Fibroblast of lung (primary cell): ENCODE measurements at places on chromosomes 6 and 20. TPM values are rescaled to one million over a fixed set of nuclear protein-coding genes. Genes with fewer than 3 reads are reported as not detected.
A peak's percentile ranks its signal among the peaks of the same experiment; 100 is the strongest.

- no peak for DNase-seq
Observed at GRCh38 chr20:18589941-18590674, 2.3 kb downstream of the DTD1 start.

DNA sequence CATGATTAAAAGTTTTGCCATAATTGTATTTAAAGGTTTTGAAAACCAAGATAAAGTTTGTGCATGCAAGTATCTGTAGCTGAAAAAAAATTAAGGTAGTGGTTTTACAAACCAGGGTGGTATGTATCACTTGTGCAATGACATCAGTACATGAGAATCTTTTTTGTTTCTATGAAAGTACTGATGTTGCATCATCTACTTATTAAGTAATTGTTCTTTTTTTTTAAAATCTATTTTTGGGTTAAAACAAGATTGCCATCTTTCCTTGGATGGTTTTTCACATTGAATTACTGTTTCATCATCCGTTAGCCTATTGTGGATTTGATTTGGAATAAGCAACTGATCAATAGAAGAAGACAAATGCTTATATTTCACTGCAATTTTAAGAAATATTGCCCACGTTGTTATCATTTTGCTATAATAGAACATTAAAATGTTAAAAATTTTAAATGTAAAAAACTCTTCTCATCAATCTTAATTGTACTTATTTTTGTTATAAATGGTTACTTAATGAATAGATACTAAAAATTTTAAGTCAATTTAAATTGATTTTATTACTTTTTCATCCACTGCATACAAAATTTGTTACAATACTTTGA, 39.8 kb upstream of the TAGAP start:
- DNase-seq = peak; percentile 93

- DNase-seq = no peak
Observed at GRCh38 chr6:2760882-2761842, 4.0 kb upstream of the WRNIP1 start.

- no peak for DNase-seq
Observed at GRCh38 chr6:27667016-27667656, 194.2 kb upstream of the ZNF184 start.

DNA sequence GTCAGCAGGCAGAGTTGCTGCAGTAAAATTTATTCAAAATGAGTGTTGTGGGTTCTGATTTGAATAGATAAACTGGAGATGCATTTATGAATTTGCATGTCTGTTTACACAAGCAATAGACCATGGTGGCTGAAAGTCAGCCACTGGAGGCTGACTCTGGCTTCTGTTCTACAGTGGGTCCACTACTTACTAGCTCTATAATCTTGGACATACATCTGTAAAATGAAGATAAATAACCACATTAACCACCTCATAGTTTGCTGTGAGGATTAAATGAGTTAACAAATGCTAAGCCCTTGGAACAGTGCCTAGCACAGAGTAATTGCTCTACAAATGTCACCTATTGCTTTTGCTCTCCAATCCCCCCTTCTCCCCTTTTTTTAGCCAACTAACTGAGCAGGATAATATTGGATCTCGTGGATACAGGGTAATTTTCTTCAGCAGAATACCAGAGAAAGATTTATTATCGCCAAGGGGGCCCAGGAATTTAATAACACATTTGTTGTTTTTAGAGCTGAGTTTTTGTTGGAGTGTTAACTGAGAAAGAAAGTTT, 1.4 kb upstream of the PM20D2 start:
- no peak for DNase-seq

GRCh38 chr6:140812636-140813035, 1320.1 kb upstream of the GJE1 start:
- DNase-seq = peak; percentile 27

DNA sequence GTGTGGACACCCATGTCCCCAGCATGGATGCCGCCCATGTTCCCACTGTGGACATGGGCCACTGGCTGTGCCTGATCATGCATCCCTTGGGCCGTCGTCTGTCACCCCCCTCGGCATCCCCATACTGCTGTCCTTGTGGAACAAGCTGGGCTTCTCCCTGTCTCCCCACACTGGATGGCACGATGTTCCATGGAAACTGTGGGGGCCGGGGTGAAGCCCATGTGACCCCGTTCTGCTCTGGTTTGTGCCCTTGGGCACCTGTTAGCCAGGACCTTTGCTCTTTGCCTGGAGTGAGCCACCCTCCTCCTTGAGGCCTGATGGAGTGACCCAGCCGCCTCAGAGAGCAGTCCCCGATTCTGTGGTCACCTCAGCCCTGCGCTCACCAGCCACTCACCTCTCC, 7.6 kb upstream of the FRMD1 start:
- no peak for DNase-seq

GRCh38 chr6:112695001-112695400, 347.9 kb downstream of the RFPL4B start:
- DNase-seq = no peak

DNA sequence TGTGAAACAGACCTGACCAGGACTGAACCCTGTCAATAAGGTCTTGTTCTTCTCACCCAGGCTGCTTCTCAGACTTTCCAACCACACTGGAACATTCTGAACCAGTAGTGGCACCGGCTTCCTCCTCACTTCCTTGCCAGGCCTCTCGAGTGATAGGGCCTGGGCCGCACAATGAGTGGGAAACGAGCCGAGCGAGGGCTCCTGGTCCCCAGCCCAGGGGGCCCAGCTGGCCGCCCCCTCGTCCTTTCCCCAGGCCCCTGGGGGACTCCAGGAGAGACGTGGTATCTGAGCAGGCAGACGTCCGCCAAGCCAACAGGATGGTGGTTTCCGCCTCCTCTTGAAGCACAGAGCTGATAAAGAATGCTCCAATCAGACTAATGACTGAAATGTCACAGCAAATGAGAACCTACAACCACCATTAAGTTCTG, 117.9 kb downstream of the GMDS start:
- no peak for DNase-seq

DNA sequence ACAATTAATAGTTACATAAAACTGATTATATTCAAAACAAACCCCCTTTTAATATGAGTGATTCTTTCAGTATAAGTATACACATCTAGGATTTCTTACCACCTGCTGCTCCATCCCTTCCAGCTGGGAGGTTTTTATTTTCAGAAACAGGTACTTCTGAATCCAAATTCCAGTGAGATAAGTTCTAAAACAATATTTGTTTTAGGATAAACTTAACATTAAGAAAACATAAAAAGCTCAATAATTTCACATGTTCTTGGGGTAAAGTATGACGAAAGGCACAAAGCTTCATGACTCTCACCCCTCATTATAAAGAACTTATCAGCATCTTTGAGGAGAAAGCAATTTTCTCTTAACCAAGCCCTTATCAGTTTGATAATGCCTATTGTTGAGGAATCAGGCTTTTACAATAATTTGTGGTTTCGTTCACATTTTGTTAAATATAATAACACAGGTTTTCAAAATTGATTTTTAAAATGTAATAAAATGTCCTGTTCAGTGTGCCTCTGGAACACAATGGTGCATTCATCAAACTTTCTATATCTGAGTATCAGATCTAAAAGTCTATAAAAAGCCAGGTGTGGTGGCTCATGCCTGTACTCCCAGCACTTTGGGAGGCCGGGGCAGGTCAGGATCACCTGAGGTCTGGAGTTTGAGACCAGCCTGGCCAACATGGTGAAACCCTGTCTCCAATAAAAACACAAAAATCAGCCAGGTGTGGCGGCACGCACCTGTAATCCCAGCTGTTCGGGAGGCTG, 4.3 kb downstream of the FAM217A start:
- no peak for DNase-seq

GRCh38 chr20:33474963-33475362, 14.9 kb upstream of the CBFA2T2 start:
- no peak for DNase-seq

- no peak for DNase-seq
Observed at GRCh38 chr20:22862671-22863230, 172.4 kb upstream of the SSTR4 start.

GRCh38 chr6:84653027-84653551, 111.3 kb downstream of the TBX18 start:
- no peak for DNase-seq

- DNase-seq = no peak
Observed at GRCh38 chr6:153150752-153151440, 19.8 kb upstream of the RGS17 start.

DNA sequence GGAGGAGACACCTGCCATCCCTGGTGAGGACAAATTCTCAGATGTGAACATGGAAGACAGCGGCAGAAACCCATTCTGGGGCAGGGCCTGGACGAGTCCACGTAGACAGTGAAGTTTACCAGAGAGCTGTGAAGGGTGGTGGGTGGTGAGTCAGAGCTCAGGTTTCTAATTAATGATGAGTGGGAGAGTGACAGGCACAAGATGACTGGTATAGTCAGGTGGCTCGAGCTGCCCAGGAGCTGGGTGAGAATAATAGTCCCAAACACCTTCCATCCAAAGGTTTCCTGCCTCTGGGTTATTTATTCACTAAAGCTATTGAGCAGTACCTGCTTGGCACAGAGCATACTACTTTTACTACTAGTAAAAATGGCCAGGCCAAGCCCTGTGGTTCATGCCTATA, 6.0 kb downstream of the TLDC2 start:
- no peak for DNase-seq

GRCh38 chr20:53037621-53038020, 65.5 kb downstream of the TSHZ2 start:
- DNase-seq = no peak

GRCh38 chr6:167647306-167647705, 179.4 kb upstream of the AFDN start:
- peak; percentile 47 for DNase-seq

DNA sequence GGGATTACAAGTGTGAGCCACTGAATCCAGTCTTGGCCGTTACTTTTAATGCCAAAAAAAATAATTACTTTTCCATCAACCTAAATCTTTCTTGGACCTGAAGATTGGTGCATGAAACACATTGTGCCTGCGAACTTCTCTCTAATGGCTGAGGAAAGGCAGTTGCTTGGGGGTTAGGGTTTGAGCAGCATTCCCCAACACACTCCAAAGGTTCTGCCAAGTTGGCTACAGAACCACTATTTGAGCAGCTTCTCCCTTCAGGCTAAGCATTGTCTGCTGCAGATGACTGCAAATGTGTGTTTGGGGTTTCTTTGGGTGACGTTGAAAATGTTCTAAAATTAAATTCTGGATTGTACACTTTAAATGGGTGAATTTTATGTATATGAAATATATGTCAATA, 6.3 kb upstream of the LBP start:
- DNase-seq = no peak

DNA sequence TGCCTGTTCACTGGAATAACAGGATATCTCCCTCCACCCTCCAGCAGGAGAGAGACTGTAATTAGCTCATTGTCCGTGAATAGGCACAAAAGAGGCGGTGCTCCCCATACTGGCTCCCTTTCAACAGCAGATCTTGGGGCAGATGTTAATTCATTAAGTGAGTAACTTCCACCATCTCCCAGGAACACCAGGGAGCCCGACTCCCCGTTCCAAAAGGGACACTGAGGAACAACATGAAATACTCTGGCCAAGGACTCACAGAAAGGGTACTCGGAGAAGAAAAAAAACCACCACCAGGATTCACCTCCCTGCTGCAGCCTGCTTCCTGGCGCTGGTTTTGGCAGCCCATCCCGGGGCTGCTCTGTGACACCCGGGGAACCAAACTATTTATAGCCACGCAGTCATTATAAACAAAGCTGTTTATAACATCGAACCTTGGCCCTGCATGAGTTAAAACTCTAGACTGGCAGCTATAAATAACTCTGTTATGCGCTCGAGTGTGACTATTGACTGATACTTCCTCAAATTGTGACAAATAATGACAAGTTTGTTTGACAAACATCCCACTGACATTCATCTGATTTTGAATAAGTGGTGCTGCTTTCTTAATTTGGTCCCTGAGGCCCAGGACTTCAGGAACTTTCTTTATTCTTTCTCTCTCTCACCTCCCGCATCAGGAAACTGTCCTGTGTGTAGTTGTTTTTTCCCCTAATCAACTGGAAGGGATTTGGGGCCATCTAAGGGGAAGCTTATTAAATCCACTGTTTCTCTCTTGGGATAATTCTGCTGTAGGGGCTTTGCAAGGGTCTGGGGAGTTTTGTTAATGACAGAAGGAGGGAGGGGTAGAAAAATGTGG, 521.6 kb downstream of the CD83 start:
- DNase-seq = peak; percentile 65

GRCh38 chr6:115882771-115883170, 177.9 kb downstream of the FRK start:
- DNase-seq = no peak

- no peak for DNase-seq
Observed at GRCh38 chr6:163083141-163083540, 331.4 kb upstream of the QKI start.

DNA sequence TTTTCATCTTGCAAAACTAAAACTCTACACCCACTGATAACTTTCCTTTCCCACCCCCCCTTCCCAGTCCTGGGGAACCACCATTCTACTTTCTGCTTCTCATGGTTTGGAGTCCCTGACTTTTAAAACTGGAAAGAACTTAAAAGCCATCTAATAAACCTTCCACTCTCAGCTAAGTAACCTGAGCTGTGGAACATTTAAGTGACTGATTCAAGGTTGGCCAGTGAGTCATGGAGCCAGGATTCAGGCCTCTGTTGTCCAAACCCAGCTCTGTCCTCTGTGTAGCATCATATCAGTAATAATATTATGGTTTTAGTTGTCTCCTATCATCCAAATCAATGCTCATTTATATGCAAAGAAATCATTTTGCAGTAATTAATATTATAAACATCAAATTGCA, 176.0 kb upstream of the NT5E start:
- no peak for DNase-seq

DNA sequence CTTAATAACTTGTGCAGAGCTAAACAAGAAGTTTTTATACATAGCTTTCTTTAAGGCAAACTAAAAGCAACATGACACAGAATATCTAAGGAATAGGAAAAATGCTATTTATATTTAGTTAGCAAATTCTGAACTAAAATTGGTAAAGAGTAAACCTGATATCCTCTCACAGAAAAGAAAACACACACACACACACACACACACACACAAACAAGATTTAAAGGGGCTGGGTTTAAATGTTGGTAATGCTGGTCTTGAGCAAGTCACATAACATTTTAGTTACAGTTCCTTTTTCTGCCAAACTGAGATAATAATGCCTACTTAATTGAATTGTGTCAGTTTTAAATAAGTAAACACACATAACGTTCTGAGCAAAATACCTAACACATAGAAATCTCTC, 1.6 kb downstream of the TRDN start:
- DNase-seq = no peak

- DNase-seq = peak; percentile 68
Observed at GRCh38 chr6:135938576-135939207, 87.2 kb downstream of the PDE7B start.

Gene DNAH8
- total RNA-seq = under 0.01 TPM in 2 replicates

Gene WFDC2
- total RNA-seq = not detected in 2 replicates

Gene NFATC2
- total RNA-seq = under 0.01 and 0.50 TPM in 2 replicates

Gene PHACTR3
- not detected in 2 replicates for total RNA-seq

Gene KIF13A
- total RNA-seq = 65.0 and 114 TPM in 2 replicates

Gene NECAB3
- 20.5 and 21.6 TPM in 2 replicates for total RNA-seq

Gene AIF1
- not detected in 2 replicates for total RNA-seq

Gene DTD1
- 50.8 and 71.0 TPM in 2 replicates for total RNA-seq

Gene CCR6
- total RNA-seq = not detected in 2 replicates

Gene COL12A1
- 580 and 1,023 TPM in 2 replicates for total RNA-seq

Gene EYA4
- 23.9 and 38.0 TPM in 2 replicates for total RNA-seq

Gene RSPO3
- total RNA-seq = 12.4 and 15.4 TPM in 2 replicates

Gene CDSN
- total RNA-seq = not detected in 2 replicates

Gene TAGAP
- total RNA-seq = under 0.01 TPM in 1 of 2 replicates, not detected in the other
